Sciatic nerve (tissue), 2 donors: ENCODE measurements at places on chromosomes 13 and 19. TPM values are rescaled to one million over a fixed set of nuclear protein-coding genes. Genes with fewer than 3 reads are reported as not detected.
A peak's percentile ranks its signal among the peaks of the same experiment; 100 is the strongest.

DNA sequence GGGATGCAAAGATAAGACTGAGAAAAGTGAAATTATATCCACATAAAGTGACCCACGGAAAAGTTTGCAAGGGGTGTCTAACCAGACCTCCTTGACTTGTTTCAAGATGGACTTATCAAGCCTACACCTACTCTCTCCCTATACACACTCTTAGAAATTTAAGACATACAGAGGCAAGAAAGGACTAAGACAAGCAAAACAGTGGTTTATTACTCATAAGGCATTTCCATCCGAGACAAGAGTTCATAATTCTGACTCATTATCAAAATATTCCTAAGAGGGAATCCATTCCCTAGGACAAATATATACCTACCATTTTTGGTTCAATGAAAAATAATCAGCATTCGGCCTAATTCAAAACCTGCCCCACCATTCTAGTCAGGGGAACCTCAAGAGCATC lies 232.6 kb upstream of the GPC6 start:
- no peak for DNase-seq

DNA sequence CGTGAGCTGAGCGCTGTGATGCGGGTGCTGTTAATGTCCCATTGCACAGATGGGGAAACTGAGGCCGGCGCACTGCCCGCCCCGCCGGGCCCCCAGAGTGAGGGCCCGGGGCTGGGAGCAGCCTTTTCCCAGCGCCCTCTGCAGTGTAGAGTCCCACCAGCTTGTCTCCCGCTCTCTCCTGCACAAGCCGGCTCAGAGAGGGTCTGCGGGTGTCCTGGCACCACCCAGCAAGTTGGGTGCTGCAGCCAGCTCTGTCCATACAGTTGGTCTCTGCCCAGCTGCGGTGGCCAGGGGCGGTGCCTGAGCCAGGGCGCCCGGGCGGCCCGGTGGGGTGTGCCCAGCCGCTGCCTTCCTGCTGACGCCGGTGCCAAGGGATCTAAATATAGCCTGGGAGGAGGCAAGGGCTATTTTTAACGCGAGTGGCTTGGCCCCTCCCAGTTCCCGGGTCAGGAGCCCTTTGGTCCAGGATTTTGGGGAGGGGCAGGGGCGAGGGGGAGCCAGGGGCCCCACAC lies 19.3 kb downstream of the GADD45B start:
- DNase-seq, result peak; percentile 76

- DNase-seq, result peak; percentile 60
These were observed 806 bp downstream of the ZNF90 start for GRCh38 chr19:20078581-20079031.

GRCh38 chr19:43781630-43782310 lies 997 bp upstream of the KCNN4 start:
- DNase-seq, result no peak

- no peak for DNase-seq
These were observed 99.5 kb upstream of the TMTC4 start for GRCh38 chr13:100773923-100774663.

GRCh38 chr13:50846861-50847475 lies 3.5 kb upstream of the DLEU7 start:
- no peak for DNase-seq

- DNase-seq, result no peak
These were observed 18.8 kb upstream of the MTRF1 start for GRCh38 chr13:41282129-41282571.

DNA sequence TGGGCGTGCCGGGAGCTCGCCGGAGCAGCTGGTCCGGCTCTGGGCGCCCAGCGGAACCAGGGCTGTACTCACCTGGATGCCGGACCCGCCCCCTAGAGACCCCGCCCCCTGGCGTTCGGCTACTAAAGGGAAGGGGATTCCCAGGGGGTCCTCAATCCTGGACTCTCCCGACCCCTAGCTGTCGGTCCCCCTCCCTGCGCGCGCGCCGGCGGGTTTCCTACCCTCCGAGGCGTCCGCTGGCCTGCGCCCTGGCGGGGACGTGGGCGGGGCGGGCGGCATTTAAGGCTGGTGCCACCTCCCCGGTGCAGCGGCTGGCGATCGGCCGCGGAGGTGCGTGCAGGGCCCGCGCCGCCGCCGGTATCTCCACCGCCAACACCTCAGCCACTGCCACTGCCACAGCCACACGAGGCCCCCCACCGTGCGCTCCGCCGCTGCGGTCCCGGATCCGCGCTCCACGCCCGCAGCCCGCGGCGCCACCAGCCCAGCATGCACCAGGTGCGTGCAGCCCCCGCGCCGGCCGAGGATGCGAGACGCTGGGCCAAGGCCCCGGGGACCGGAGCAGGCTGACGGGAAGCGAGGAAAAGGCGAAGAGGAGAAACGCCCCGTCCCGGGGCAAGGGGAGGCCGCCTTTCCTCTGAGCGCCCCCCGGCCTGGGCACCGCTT lies at the start of gene ATP12A:
TSS of gene ATP12A (plus strand) at position 151 of the 663 bp plus-strand sequence. CDS start at position 487, 336 bp downstream.
- no peak for DNase-seq

DNA sequence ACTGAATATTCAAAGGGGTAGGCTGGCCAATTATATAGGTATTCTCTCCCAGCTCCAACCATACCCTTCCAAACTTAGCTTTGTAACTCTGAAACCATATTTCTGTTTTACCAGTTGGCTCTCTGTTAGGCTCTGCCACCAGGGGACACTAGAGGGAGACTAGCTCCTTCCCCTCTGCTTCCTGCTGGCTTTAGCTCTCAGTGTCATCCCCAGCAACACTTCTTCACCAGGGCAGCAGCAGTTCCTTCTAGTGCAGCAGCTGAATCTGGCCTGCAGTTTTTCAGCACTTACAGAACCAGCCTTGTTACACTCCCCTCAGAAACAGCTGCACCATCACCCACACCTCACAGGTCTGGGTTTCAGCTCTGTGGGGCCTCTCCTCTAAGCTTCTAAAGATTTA lies 51.0 kb upstream of the DOCK9 start:
- DNase-seq, result no peak

GRCh38 chr13:43551897-43552456 lies 234.8 kb downstream of the ENOX1 start:
- DNase-seq, result no peak

The C19orf85 gene
- total RNA-seq, result not detected

The SMIM44 gene
- total RNA-seq, result not detected
